ENCODE measurements at places on chromosomes 7 and 10.

GRCh38 chr7:54796150-54796549, 37.1 kb upstream of the SEC61G start:
- DNase-seq, result peak; percentile 55

- peak; percentile 46 for DNase-seq
These were observed 55.7 kb upstream of the TMEM229A start for GRCh38 chr7:124088590-124088989.

- peak; percentile 76 for DNase-seq
These were observed 313.3 kb upstream of the AKR1E2 start for GRCh38 chr10:4512671-4513240.

DNA sequence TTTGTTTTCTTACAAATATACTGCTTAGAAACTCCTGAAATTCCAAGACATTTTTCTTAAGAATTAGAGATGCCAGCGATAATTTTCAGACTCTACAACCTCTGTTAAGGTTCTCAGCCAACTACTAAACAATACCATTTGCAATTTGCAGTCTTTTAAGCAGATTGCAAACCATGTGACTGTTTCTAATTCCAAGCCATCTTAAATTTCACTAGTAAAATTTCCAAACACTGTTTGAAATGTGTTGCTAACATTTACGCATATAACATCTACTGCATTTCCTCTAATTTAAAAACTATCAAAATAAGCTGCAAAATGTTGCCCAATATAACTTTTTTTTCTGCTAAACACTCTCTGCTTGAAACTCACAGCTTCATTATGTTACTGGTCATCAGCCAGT, 56.0 kb upstream of the MACROH2A2 start:
- no peak for DNase-seq

DNA sequence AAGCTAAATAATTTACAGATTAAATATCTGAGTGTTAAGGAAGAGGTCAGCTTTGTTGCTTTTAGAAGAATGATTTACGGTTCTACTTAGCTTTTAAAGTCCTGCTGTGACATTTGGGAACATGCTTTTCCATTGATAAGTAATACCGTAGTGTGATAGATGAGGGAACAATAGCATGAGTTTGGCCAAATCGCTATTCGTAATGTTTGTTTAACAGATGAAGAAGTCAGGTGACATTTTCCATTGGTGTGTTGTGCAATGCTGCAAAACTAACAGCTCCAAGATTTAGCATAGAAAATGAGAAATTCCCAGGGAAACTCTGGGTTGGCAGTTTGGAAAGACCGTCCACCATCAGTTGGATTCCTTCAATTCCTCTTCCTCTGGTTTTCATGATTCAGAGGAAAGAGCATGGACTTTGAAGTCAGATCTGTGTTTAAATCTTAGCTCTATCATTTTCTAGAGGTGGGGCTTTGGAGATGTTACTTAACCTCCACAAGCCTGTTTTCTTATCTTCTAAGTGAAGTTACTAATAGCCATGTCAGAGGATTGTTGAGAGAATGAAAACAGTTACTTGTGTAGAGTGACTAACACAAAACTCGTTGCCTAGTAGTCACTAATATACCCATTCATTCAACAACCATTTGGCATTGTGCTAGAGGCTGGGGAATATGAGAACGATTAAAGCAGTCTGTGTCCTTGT, 140.4 kb upstream of the BMPER start:
- peak; percentile 93 for DNase-seq

Measured in cardiac muscle cell (in vitro differentiated cells and primary cell).